Activated naive CD4-positive, alpha-beta T cell (primary cell): ENCODE measurements at places on chromosomes 1 and 21.

GRCh38 chr1:50271968-50272578, 151.2 kb downstream of the DMRTA2 start:
- DNase-seq, result no peak

DNA sequence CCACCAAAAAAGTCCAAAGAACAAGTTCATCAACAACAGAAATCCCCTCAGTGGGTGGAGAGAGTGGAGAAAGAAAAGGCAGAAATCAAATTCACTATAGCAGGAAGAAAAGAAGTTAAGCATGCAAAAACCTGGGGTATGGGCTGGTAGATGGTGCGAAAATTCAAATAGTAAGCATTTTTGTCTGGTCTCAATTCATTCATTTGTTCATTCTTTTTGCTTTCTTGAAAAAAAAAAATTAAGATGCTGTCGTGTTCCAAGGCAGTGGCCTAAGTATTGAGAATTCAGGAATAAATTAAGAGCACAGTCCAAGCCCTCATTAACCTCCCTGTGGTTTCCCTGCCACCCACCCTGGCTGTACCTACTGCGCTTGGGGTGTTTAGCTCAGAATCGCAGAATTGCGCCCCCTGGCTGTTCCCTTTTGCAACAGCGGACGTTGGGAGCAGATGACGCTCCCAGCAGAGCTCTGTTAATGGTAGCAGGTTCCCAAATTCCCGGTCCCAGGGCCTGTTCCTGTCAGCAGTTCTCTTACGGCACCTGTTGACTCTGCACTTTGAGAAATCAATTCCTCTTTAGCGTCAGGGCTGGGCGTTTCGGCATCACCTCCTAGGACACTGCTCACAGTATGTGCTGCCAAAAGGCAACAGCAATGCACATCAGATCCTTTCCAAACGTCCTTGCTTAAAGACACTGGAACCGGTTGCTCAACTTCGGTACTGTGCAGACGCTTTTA, 34.0 kb upstream of the SSX2IP start:
- no peak for DNase-seq

DNA sequence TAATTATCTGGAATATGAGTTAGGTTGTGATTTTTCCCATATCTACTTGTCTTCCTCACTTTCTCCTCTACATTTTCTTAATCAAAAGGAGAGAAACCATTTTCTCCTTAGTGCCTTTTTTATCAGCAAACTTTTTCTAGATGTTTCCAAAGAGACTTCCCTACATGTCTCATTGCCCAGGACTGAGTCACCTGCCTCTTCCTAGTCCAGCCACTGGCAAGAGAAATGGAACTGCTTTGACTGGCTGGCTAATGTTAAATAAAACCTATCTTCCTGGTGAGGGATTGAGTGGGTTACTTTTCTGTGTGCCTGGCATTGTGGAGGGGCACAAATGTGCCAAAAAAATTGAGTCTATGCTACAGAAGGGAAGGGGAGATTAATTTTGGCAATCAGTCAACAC, 52.1 kb upstream of the CD5L start:
- no peak for DNase-seq

- DNase-seq, result no peak
Measured at GRCh38 chr21:43333298-43334062, 93.5 kb downstream of the SIK1 start.

GRCh38 chr1:41773842-41774241, 144.9 kb downstream of the HIVEP3 start:
- DNase-seq, result no peak

GRCh38 chr1:9751971-9752370, 71.8 kb downstream of the CLSTN1 start:
- no peak for DNase-seq

DNA sequence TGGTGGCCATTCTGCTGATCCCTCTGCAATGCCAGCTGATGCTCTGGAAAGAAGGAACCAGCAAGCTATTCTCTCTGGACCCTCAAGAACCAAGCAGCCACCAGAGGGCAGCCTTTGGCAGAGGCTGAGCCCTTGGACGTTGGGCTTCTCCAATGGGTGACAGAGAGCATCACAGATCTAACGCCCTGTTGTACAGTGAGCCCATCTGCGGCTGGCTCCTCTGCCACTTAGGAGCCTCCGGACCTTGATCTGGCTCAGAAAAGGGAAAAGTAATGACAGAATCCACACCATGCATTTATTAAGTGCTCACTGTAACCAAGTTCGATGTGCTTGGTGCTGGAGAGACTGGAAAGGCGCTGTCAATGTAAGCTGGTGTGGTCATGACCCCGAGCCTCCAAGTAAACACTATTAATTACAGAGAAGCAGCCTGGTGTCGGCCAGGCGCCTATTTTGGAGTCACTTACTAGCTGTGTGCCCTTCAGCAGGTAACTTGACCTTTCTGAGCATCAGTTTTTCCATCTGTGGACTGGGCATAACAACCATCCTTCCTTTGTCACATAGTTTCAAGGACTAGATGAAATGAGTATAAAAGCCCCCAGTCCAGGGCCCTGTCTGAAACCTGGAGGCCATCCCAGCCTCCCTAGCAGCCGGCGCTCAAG, 34.9 kb downstream of the ECE1 start:
- DNase-seq, result peak; percentile 78

- no peak for DNase-seq
Measured at GRCh38 chr1:171484760-171485374, 463 bp upstream of the PRRC2C start.

DNA sequence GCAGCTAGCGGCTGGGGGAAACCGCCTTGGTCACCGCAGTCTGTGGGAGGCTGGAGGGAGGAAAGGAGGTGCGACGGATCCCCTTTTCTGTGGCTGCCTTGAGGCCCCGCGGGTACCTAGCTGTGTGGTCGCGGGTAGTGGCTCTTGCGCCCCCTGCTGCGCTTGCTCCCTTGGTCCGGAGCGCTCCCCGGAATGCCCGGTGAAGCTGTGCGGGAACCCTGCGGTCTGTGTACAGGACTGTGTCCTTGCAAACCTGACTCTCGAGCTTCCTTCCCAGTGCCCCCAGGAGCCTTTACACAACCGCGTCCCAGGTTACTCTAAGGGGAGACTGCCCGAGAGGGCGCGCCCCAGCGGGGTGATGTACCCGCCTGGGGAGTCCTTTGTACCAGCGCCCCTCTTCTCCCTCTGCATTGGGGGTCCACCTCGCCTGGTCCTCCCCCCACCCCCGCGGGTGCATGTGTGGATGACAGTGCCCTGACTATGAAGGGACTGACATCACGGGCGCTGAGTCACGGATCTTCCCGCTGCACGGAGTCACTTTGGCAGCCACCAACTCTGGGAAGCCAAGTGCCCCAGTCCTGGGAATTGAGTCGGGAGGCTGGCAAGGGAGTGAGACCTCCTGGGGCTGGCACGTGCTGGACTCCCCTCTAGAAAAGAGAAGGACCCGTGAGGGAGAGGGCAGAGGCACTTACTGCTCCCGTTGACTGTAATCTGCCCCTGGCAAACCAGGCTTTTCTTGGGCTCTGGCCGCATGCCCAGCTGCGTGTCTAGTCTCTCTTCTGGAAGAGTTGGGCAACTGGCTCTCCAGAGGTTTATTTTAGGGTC, 816 bp downstream of the IL6R start:
- peak; percentile 16 for DNase-seq

- DNase-seq, result no peak
Measured at GRCh38 chr1:228768355-228769000, 33.2 kb downstream of the RHOU start.

GRCh38 chr1:113981962-113982931, 3.0 kb downstream of the OLFML3 start:
- DNase-seq, result no peak

DNA sequence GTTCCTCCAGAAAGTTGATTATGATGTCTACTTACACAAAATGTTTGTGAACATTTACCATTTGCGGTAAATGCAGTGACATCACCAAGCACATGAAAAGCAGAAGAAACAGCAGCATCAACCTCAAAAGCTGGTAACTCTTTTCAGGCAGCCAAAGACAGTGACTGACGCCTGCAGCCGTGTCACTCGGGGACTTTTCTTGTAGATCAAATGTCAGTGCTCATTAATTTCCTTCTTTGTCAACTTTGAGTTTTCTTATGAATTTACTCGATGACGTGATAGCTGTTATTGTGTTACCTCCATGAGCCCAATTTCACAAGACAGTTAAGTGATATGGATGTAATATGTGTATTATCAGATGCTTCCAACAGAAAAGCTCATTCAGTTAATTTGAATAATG, 92.5 kb downstream of the RIPK4 start:
- DNase-seq, result no peak

GRCh38 chr1:160021376-160022074, 10.3 kb downstream of the PIGM start:
- DNase-seq, result no peak

GRCh38 chr1:30588311-30589073, 134.9 kb downstream of the MATN1 start:
- no peak for DNase-seq

DNA sequence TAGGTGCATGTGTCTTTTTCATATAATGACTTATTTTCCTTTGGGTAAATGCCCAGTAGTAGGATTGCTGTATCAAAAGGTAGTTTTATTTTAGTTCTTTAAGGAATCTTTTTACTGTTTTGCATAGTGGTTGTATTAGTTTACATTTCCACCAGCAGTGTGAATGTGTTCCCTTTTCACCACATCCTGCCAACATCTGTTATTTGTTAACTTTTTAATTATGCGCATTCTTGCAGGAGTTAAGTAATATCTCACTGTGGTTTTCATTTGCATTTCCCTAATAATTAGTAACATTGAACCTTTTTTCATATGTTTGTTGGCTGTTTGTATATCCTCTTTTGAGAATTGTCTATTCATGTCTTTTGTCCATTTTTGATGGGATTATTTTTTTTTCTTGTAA, 1761.9 kb downstream of the PLA2G4A start:
- no peak for DNase-seq

- DNase-seq, result no peak
Measured at GRCh38 chr1:200274116-200274515, 135.7 kb downstream of the ZNF281 start.

DNA sequence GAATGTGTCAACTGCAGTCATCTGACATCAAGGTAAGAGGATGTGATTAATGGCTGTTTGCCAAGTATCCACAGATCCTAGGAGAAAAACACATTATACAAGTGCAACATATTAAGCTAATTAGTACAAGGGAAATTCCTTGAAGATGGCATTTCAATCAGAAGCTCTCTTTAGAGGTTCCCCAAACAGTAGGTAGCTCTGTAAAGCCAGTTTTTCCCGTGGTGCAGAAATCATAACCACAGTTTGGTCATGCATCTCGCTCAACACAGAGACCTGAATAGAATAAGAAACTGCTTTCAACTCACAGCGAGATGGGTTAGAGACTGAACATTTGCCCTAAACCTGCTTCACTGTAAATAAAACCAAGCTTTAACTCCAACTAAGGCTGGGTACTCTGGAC, 230.5 kb upstream of the CAMK1G start:
- DNase-seq, result no peak

DNA sequence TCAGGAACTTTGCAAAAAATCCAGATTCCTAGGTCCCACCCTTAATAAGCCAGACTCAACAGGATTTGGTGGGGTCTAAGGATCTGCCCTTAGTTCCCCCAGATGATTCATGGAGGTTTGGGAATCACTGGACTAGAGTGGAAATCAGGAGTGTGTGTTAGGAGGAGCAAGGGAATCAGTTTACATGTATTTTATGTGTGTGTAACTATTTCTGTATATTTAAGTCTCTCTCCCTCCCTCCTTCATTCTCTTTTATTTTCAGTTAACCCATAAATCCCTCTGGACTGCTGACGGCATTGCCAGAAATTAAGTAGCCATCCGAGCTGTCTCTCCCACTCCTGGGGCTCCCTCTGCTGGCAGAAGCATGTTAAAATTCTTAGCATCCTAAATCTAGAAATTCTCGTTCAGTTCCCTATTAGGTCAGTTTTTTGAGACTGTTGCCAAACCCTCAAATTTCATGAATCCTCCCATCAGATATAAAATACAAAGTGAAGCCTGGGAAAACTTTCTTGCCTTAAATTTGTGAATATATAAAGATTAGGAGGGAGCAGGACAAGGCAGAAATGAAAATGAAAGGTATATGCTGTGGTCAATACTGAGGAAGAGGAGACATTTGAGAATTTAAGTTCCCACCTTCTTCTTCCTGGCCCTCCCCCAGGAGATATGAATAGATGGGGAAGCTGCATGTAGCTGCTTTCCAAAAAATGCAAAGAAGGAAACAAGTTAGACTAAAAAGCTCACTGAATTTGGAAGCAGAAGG, 11.7 kb upstream of the HSD11B1 start:
- DNase-seq, result peak; percentile 37

GRCh38 chr1:15354580-15354965, 55.1 kb upstream of the EFHD2 start:
- no peak for DNase-seq

DNA sequence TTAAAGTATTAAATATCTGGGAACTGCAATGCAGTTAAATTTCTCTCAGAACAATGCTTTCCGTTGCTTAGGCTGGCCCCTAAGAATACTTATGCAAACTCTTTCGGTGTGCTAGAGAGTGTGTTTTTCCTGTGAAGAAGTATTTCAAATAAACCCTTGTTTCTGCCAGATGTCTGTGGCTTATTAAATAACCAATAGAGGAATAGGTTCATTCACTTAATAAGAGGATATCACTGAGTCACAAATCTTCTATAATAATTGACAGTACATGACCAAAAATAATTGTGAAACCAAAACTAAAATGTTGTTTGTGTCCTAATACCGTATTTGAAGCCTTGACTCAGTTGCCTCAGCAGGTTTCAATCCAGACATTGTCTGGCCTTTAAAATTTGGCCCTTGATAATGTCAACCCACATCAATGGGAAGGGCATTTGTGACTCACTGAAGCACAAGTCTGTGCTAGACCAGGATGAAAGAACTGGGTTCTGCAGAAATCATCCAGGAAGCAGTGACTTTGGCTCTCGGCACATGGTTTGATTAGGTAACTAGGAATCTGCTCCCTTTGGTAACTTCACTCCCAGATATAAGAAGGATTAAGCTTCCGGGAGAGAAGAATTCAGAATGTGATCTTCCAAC, 104.2 kb upstream of the BARHL2 start:
- DNase-seq, result no peak

GRCh38 chr1:22111620-22112019, 31.3 kb downstream of the WNT4 start:
- no peak for DNase-seq

DNA sequence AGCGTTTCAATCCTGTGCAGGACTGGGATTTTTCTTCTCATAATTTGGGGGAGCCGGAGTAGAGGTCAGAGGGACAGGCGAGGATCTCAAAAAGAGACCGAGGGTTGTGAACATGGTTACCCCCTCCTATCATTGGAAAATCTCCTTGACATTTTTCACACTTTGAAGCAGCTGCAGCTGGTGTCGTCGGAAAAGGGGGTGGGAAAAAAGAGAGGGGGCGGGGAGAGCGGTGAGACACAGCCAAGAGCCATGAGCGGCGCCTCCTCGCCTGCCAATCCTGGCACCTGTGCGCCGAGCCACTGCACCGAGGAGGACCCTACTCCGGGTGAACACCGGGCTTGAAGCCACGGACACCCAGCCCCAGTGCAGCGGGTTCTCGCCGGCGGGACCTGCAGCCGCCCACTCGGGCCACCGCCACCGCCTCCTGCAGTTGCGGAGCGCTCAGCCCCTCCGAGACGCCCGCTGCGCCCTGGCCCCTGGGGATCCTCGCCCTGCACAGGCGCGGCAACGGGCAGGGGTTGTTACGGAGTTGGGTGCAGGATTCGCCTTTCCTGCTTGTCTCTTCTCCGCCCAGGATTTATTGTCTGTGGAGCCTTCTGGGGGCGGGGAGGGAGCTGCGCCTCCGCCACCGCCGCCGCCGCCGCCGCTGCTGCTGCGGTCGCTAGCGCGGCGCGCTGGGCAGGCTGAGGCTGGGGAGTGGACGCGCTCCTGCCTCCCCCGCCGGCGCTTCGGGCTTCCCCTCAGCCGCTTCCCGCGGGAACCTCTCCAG, at the start of gene LRRC7:
Gene LRRC7, plus strand, starts transcription at position 271 of the 769 bp plus-strand sequence. CDS start 718 bp downstream, outside the sequence.
- DNase-seq, result no peak

- DNase-seq, result no peak
Measured at GRCh38 chr1:15900662-15901279, 53.3 kb downstream of the SPEN start.

GRCh38 chr1:179031855-179032513, 6.3 kb downstream of the FAM20B start:
- no peak for DNase-seq
